ENCODE measurements at places on chromosomes 12 and 14. TPM values are rescaled to one million over a fixed set of nuclear protein-coding genes. Genes with fewer than 3 reads are reported as not detected.

The TC2N gene
- under 0.01 TPM for total RNA-seq

The SPX gene
- under 0.01 TPM for total RNA-seq

The PAH gene
- total RNA-seq: not detected

The CCDC38 gene
- not detected for total RNA-seq

The CDCA3 gene
- total RNA-seq: 23.5 TPM

The MOK gene
- total RNA-seq: 24.4 TPM

The CLEC2D gene
- 1.1 TPM for total RNA-seq

The C3AR1 gene
- 0.28 TPM for total RNA-seq

Data from IMR-90 (cell line).